ENCODE measurements at places on chromosomes 1 and 21.

DNA sequence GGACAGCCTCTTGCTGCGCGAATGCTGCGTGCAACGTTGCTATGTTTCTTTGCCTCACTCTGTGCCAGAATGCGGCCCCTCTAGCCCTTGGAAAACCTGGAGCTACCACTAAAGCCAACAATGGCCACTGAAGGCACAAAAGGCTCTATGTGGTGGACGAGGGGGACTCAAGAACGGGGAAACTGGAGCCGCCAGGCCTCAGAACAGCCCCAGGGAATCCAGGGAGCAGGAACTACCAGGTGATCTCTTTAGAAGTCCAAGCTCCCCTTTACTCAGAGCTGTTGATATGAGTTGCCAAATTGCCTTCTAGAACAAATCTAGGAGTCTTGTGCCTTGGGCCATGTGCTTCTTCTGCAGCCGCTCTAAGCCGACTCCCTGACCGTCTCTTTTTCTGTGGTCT, 113.8 kb upstream of the ERRFI1 start:
- no peak for DNase-seq

- DNase-seq, result no peak
Observed at GRCh38 chr1:20158358-20159070, 19.4 kb downstream of the PLA2G2F start.

DNA sequence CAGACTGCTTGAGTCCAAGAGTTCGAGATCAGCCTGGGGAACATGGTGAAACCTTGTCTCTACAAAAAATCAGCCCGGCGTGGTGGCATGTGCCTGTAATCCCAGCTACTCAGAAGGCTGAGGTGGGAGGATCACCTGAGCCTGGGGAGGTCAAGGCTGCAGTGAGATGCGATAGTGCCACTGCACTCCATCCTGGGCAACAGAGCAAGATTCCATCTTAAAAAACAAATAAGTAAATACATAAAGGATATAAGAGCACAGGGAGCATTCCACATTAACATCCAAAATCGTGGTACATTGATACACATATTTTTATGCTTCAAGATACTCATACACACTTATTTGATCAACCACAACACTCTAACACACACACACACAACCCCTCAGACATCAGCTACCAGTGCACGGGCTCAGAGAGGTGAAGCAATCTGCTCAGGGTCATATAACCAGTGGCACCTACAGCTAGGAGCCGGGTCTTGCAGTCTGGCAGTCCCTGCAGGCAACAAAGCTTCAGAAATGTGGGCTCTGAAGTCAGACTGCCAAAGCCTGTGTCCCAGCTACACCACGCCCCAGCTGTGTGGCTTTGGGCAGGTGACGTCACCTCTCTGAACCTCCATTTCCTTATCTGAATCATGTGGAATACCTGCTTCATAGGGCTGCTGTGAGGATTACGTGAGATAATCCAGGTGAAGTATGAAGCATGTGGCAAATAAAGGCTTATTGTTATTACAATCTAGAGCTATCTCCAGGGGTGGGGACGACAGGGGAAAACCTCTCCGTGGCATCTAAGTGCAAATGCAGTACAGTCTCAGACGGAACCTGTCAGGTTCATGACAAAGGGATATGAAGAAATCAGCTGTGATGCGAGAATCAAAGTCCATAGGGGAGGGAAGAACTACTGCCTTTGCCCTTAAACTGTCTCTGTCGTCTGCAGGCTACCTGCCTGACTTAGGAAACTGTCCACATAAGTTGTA, 4.8 kb upstream of the CRYBG2 start:
- peak; percentile 49 for DNase-seq

DNA sequence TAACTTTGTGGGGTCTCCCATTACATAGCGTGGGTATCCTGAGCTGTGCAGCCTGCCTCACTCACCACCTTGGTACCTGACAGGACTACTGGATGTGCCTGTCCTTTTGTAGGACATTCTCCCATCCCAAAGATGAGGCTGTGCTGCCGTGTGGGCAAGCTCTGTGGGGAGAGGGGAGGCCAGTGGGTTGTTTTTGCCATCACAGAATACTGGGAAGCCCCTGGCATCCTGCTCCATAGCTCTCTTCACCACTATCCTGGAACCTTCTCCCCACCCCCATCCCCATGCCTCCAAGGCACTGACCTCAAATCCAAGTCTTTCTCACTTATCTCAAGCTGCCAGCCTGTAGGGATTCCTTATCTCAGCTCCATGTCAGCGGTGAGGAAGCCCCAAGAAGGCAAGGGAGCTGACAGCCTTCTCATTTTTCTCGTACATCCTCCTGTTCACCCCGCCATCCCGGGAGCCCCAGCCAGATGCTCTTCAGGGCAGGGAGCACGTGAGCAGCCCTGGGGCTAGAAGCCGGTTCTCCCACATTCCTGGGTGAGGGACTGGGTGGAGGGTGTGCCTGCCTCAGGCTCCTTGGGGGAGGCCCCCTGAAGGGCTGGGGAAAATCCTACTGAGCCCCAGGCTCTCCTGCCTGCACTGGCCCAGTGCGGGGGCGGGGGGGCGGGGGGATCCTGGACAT, 2.4 kb upstream of the ELF3 start:
- no peak for DNase-seq

DNA sequence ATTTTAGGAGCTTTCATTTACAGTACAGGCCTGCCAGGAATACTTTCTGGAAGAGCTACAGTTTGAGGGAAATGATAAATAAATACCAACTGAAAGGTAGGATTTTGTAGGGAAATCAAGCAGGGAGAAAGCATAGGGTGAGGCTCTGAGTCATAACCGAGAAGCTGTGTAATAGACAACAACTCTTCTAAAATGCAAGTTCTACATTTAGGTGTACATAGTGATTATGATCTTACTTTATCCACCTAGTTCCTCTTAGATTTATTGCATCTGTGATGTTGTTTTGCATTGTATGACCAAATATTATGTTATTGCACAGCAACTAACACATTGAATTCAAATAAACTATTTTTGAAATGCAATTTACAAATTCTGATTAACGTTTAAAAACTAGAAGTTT, 819.3 kb downstream of the PLA2G4A start:
- DNase-seq, result no peak

DNA sequence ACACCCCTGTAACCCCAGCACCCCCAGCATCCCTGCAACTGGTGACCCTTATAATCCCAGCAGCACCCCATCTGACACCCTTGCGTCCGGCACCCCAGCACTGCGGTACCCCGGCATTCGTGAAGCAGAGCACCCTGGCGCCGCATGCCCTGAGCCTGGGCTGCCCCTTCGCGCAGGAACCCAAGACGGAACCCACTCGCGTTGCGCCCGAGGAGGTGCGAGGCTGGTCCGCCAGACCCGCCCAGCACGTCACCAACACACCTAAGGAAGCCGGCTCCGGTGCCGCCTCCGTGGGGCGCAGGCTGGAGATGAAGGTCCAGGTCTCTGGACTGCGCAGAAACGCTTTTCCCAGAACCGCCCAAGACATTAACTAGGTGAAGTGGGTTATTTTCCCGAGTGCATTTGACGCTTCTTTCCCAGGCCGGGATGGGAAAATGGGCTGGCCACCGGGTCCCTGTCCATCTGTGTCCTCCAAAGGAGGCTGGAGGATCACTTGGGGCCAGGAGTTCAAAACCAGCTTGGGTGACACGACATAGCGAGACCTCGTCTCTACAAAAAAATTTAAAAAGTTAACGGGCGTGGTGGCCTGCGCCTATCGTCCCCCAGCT, 15.9 kb upstream of the RNF187 start:
- no peak for DNase-seq

All from stimulated activated CD4-positive, alpha-beta T cell treated with anti-CD3 and anti-CD28 coated beads, Interleukin-4, amount 100 ng/mL, for 48 hours (primary cell).